ENCODE measurements at places on chromosomes 11 and 22.
A peak's percentile ranks its signal among the peaks of the same experiment; 100 is the strongest.

- no peak for DNase-seq
These were observed 7.9 kb downstream of the SF3A1 start for GRCh38 chr22:30348809-30349208.

DNA sequence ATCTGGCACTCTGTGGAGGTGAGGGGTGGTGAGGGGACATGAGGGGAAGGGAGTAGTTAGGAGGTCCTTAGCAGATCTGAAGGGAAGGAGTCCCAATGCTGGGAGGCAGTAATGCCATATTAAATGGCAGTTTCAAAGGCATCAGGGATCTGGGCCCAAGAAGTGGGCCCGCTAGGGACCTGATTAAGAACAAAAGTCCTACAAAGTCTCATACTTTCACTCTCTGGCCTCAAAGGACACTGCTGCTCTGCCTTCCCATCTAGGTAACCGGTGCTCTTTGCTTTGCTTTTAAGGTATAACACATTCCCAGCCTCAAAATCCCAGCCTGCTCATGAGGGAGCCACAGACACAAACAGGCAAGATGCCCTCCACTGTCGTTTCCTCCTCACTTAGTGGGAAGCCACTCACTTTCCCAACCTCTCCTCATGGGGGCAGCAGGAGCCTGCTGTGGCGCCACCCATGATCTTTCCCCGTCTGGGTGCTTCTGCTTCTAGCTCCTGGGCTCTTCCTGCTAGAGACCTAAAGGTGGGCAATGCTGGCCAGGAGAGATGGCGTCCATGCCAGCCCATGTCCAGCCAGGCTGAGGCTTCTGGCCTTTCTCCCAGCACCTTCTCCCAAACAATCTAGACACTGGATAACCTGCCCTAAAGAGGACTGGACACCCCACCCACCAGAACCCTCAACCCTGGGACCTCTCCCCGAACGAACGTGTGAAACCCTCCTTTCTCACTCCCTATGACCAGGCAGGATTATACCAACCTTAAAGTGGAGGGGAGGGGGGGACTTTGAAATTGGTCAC, 68.3 kb downstream of the PLEKHA7 start:
- peak; percentile 82 for DNase-seq

GRCh38 chr11:112368381-112368780, 107.7 kb upstream of the PLET1 start:
- DNase-seq: no peak

DNA sequence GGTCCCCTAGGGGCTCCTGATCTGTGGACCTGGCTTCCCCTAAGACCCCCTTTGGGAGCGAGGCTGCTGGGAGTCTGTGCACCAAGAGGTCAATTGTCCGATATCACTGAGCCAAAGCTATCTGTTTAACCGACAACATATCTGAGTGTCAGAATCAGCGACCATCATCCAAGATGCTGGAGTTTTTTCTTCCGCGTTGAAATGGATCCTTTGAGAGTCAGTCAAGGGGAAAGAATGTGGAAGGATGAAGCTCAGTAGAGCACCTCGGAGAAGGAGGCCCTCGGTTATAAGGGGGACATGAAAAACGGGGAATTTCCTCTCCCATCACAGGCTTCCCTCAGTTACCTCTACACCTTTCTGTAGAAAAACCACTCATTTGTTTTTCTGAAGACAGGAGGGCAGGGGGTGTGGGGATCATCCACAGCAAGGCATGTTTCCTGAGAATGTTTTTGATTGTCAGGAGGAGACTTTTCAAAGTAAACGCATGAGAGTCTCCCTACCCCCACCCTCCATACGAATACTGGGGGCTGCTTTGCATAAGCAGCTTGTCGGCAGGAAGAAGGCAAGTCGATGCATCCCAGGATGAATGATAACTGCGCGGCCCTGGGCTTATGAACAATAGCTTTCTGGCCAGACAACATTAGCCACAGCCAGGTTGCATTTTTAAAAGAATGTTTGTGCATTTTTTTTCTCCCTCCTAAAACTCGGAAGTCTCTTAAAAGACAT, 37.7 kb upstream of the CCND1 start:
- DNase-seq: peak; percentile 5

DNA sequence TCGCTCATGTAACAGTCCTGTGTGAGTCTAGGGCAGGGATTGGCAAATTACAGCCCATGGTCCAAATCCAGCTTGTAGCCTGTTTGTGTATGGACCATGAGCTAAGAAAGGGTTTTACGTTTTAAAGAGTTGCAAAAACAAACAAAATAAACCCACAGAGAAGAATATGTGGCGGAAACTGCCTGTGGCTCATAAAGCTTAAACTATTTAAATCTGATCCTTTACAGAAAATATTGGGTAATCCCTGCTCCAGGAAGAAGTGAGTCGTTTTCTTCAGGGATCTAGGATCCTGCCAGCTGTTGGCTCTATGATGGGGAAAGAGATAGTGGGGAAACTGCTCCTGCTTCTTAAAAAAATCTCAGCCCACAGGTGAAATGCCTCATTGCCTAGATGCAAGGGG, 3.4 kb upstream of the OR6Q1 start:
- no peak for DNase-seq

DNA sequence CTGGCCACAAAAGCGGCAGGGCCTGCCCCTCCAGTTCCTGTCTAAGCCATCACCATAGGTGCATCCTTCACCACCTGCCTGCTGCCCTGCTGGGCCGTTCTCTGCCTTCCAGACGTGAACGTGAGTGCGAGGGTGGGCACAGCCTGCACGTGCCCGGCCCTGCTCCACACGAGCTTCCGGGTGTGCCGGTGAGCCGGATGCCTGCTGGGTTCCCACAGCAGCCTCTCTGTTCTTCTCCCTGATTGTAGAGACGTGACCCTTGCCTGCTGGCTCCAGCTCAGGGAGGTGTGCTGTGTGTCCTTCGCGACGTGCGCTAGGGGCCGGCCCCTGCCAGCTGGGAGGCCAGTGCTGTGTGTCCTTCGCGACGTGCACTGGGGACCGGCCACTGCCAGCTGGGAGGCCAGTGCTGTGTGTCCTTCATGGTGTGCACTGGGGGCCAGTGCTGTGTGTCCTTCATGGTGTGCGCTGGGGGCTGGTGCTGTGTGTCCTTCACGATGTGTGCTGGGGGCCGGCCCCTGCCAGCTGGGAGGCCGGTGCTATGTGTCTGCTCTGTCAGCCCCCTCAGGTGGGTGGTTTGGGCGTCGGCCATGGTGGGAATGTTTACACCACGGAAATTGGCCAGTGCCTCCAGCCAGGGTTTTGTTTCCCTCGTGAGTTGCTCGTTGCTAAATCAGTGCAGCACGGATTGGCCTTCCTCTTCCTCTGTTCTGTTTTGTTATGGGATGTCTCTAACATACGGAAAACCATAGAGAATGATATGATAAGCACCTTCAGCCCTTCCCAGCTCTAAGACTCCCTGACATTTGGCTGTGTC, 35.4 kb upstream of the BRSK2 start:
- no peak for DNase-seq

GRCh38 chr11:86753459-86753858, 46.9 kb upstream of the PRSS23 start:
- no peak for DNase-seq

- DNase-seq: no peak
These were observed 7.7 kb upstream of the NPAS4 start for GRCh38 chr11:66413167-66413566.

DNA sequence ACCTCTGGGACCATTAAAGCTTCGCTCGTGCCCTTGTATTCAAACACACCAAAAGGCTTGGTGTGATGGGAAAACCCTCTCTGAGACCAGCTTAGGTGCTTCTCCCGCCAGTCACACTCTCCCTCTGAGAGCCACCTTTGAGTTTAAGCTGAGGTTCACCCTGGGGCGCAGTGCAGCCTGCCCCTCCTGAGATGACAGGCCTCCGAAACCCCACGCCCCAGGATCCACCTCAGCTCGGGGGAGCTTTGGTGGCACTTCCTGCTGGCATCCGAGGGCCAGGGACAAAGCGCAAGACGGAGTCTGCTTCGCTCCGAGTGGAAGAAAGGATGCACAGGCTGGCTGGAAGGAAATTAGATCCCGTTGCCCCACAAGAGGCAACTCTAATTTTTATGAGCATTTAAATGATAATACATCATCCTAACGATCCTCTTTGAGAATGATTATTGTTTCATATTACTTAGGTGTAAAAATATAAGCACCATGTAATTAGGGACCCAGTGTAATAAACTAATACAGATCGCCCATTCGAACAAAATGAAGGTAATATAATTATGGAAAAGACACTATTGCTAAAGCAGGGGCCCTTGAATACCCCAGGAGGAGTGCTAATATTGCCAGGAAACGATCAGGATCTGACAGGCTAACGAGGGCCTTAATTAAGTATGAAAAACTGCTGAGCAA, 134.7 kb downstream of the CEP164 start:
- DNase-seq: no peak

GRCh38 chr11:11407065-11407762, 54.2 kb upstream of the CSNK2A3 start:
- no peak for DNase-seq

DNA sequence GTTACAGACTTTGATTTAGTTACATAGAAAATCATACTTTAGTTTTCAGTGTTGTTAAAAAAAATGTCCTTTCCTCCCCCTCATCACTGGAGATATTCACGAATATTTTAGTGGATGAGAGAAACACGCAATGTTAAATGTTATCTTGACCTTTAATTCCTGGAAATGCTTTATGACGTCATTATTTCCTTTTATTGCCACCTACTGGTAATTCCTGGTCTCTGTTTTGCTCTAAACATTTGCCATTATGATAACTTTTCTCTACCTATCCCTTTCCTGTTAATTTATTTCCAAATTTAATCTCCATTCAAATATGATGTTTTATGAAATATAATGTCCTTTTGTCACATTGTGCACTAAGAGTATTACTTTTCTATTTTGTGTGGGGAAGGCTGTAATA, 770.6 kb downstream of the FAM181B start:
- DNase-seq: no peak

- DNase-seq: peak; percentile 43
These were observed at the start of gene NR1H3 for GRCh38 chr11:47257517-47258316. Gene NR1H3 (plus strand): TSS chr11:47257996. CDS start chr11:47259217, 1,221 bp downstream.

- DNase-seq: no peak
These were observed 1.9 kb downstream of the SLC25A45 start for GRCh38 chr11:65380460-65381119.

- no peak for DNase-seq
These were observed 9.2 kb upstream of the STIP1 start for GRCh38 chr11:64176751-64177150.

DNA sequence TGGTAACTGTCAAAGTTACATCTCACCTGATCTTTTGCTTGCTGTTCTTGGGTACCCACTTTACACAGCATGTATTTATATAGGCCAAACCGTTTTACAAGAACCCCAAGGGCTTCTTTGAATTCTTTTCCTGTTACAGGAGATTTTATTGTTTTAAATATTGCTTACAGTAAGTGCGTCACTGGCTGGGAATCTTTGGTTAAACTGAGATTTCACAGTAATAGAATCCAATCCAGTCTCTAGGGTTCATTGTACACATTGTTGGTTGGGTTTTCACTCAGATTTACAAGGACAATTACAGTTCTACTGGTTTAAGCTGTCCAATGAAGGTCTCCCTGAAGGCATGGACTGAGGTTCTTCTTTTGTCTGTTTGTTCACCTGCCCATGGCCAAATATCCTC, 171.7 kb downstream of the INSC start:
- DNase-seq: no peak

DNA sequence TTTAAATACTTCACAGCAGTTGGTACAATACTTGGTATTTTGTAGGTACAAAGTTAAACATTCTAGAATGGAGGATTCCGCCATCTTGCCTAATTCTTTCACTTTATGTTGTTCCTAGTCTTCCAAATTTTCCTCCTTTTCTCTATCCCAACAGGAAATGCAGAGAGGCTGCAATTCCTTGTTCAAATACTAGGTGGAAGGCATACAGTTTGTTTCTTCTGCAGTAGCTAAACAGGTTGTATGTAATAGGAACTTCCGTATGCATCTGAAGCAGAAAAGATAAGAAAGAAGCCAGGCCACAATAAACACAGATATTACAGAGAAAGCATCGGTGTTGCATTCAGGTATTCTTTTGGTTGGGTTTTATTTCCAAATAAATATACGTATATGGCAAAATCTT, 186.4 kb upstream of the MTMR2 start:
- DNase-seq: no peak

- DNase-seq: peak; percentile 42
These were observed 4.0 kb upstream of the WNT11 start for GRCh38 chr11:76209973-76210930.

- peak; percentile 68 for DNase-seq
These were observed 26.5 kb downstream of the SGSM3 start for GRCh38 chr22:40396882-40397281.

GRCh38 chr11:105582497-105582896, 27.4 kb upstream of the GRIA4 start:
- DNase-seq: peak; percentile 16

- peak; percentile 56 for DNase-seq
These were observed 53.1 kb upstream of the KCNQ1OT1 start for GRCh38 chr11:2752923-2753322.

DNA sequence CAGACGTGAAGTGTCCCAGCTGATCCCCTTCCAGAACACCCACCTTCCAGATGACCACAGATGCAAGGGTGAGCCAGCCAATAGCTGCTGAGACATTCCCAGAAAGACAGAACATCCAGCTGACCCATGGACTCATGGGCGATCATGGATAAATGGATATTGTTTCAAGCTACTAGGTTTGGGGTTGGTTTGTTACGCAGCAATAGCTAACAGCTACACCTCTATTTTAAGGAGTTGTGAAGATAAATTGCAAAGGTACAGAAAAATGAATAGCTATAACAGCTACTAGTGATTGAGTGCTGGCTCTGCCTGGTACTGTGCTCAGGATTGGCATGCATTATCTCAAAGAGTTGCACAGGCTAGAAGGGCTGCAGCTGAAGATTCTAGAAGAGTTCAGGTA, 122.5 kb downstream of the MIAT start:
- no peak for DNase-seq

- peak; percentile 57 for DNase-seq
These were observed 28.4 kb upstream of the RBFOX2 start for GRCh38 chr22:36056980-36057379.

GRCh38 chr11:44829838-44830237, 103.1 kb downstream of the TSPAN18 start:
- DNase-seq: no peak

GRCh38 chr11:92837595-92837994, 131.9 kb upstream of the MTNR1B start:
- DNase-seq: peak; percentile 69

DNA sequence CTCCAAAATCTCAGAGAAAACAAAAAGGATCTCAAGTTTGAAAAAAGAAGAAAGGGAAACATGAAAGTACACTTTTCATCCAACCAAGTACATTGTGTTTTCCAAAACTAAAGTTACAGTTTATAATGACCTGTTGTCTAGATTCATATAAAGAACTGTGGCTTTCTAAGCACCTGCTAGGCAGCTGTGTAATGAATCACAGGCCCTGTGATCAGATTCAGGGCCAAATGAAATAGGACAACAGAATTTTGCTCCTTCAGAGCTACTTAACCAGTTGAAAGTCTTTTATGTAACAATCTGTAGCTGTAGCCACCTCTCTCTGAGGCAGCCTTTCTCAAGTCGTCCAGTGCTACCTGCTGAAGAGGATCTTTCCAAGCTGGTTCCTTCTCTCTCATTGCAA, 960.0 kb upstream of the RAG2 start:
- no peak for DNase-seq

Data from kidney tubule cell (primary cell).